ENCODE measurements at places on chromosomes 3 and 15. TPM values are rescaled to one million over a fixed set of nuclear protein-coding genes. Genes with fewer than 3 reads are reported as not detected.

AGBL1 gene
- total RNA-seq, result not detected

EFL1 gene
- 17.3 TPM for total RNA-seq

SHC4 gene
- total RNA-seq, result 1.9 TPM

SCG5 gene
- 10.7 TPM for total RNA-seq

HTR3E gene
- not detected for total RNA-seq

CFAP91 gene
- not detected for total RNA-seq

TP63 gene
- not detected for total RNA-seq

SKOR1 gene
- total RNA-seq, result under 0.01 TPM
